Hair follicle dermal papilla cell (primary cell): ENCODE measurements at places on chromosomes 11 and 22. TPM values are rescaled to one million over a fixed set of nuclear protein-coding genes. Genes with fewer than 3 reads are reported as not detected.

PATE4 gene
- total RNA-seq, result not detected in 2 replicates

OR4D5 gene
- not detected in 2 replicates for total RNA-seq

RBM7 gene
- 39.3 and 43.8 TPM in 2 replicates for total RNA-seq

SLC22A8 gene
- not detected in 2 replicates for total RNA-seq

MAML2 gene
- 31.2 and 33.4 TPM in 2 replicates for total RNA-seq

NLRX1 gene
- total RNA-seq, result 27.7 and 28.7 TPM in 2 replicates

CBLIF gene
- total RNA-seq, result not detected in 2 replicates

POTEH gene
- total RNA-seq, result not detected in 2 replicates

PATE2 gene
- total RNA-seq, result not detected in 2 replicates

MUC2 gene
- not detected in 2 replicates for total RNA-seq

SLC2A11 gene
- total RNA-seq, result 9.2 and 12.7 TPM in 2 replicates

USP35 gene
- 16.0 and 16.9 TPM in 2 replicates for total RNA-seq

OR2AT4 gene
- not detected in 2 replicates for total RNA-seq

PCF11 gene
- total RNA-seq, result 49.3 and 55.5 TPM in 2 replicates

PVALB gene
- total RNA-seq, result not detected in 2 replicates

CHADL gene
- 1.1 and 1.7 TPM in 2 replicates for total RNA-seq

PGR gene
- 3.2 and 3.6 TPM in 2 replicates for total RNA-seq

ZNF70 gene
- 6.8 and 10.4 TPM in 2 replicates for total RNA-seq

MS4A4A gene
- not detected in 2 replicates for total RNA-seq

CASTOR1 gene
- total RNA-seq, result 6.5 and 11.2 TPM in 2 replicates

MAPK11 gene
- total RNA-seq, result 6.1 and 7.6 TPM in 2 replicates

DHCR7 gene
- total RNA-seq, result 55.3 and 74.2 TPM in 2 replicates

TPBGL gene
- not detected in 2 replicates for total RNA-seq

MPEG1 gene
- not detected in 2 replicates for total RNA-seq

PTPRJ gene
- 10.2 and 11.1 TPM in 2 replicates for total RNA-seq

MYRF gene
- total RNA-seq, result 0.24 and 0.32 TPM in 2 replicates

SMDT1 gene
- 3.4 and 5.7 TPM in 2 replicates for total RNA-seq

MYOD1 gene
- total RNA-seq, result not detected in 2 replicates

SYTL2 gene
- 77.7 and 106 TPM in 2 replicates for total RNA-seq

SCGB1C1 gene
- total RNA-seq, result not detected in 2 replicates

APBB1 gene
- 75.6 and 82.3 TPM in 2 replicates for total RNA-seq

CLTCL1 gene
- 7.5 and 8.6 TPM in 2 replicates for total RNA-seq

SCUBE2 gene
- 3.6 and 4.4 TPM in 2 replicates for total RNA-seq

TREH gene
- total RNA-seq, result not detected in 2 replicates

ARHGAP8 gene
- 0.85 and 2.4 TPM in 2 replicates for total RNA-seq

CCDC89 gene
- total RNA-seq, result 2.6 and 3.9 TPM in 2 replicates

TTC28 gene
- total RNA-seq, result 93.6 and 95.8 TPM in 2 replicates

DBX1 gene
- not detected in 2 replicates for total RNA-seq

FAM180B gene
- total RNA-seq, result 0.24 TPM in 1 of 2 replicates, not detected in the other
